Endodermal cell (in vitro differentiated cells): ENCODE measurements at places on chromosomes 11 and 22.

DNA sequence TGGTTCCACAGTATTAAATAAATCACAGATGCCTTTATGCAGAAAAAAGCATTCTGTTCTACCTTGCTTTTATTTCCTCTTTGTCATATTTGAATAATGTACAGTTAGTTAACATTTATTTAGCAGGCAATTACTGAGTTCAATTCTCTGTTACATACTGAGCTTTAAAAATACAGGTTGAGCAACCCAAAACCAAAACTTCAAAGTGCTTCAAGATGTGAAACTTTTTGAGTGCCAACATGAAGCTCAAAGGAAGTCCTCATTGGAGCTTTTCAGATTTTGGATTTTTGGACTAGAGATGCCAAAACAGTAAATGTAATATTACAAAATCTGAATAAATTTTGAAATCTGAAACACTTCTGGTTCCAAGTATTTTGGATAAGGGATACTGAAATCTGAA is 54.1 kb downstream of the PDHX start:
- DNase-seq, result no peak

DNA sequence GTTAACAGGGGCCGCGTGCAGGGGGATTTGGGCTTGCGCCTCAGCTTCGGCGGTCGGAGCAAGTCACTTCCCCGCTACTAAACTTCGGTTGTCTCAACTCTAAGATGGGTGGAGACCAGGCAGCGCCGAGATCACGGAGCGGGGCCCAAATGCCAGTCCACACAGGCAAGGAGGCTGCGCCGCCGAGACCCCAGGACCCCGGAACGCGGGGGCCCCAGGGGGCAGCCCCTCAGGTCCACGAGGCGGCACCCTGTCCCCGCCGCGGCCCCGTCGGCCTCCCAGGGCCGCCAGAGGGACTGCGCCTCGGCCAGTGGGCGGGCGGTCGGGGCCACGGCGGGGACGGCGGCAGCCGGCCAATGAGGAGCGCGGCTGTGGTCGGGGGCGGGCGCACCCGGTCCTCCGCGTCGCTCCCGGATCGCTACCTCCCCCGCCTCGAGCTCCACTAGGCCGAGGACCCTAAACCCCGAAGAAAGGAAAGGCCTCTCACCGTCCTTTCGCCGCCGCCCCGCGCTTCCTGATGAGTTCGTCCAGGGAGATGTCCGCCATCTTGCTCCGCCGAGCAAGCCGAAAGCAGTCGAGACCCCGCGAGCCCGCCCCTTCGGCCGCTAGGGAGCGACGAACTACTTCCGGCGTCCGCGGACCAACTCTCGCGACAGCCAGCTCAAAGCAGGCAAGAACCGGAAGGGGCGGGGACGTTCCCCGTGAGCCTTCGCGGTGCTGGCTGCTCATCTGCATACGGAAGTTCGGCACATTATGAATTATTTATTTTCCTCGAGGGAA is at the start of gene POLDIP3:
POLDIP3 (minus strand) TSS at position 572 of the 780 bp plus-strand sequence; CDS start at position 546, 26 bp downstream.
- DNase-seq, result peak; percentile 99

DNA sequence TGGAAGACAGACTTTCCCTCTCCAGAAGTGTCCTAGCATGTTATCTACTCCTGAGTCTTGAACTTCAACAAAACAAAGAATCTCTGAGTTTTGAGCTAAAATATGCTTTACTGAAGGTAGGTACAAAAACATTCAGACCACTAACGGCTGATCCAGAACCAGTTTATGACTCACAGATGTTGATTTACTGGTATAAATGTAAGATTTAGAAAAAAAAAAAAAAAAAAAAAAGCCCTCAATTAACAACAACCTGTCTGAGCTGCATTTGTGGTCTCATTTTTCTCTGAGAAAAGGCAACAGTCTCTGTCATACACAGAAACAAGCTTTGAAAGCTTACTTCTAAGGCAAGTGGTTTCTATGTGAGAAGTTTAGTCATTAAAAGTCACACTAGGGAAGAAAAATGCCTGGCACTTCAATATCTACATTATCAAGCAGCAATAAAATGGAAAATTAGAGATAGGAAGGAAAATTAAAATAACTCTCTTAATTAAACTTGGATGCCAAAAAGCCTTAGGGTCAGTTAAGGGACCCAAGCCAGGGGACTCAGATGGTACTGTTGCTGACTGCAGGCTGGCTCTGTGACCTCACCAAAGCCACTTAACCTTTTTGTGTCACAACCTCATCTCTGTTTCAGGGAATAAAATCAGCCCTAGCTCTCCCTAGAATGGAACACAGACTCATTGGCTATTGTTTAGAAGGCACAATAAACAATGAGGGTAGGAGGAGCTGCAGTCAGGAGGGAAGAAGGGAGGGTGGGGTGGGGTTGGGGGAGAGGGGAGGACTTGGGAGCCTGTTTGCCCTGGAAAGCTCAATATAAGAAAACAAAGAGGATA is 61.7 kb downstream of the ETS1 start:
- peak; percentile 59 for DNase-seq

DNA sequence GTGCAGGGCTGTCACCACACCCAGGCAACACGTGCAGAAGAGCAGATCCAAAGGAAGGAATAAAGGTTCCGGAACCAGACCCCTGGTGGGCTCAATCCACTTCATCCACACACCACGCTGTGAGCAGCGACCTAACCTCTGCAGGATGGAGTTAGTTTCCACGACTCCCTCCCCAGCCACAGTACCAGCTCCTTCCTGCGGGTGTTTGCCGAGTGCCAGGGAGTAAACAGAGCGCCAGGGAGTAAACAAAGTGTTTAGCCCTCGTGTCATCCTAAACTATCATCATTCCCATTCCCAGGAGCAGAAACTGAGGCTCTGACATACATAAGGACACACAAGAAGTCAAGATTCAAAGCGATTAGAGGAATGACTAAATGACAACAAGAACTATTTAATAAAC is 261.3 kb downstream of the MN1 start:
- no peak for DNase-seq

DNA sequence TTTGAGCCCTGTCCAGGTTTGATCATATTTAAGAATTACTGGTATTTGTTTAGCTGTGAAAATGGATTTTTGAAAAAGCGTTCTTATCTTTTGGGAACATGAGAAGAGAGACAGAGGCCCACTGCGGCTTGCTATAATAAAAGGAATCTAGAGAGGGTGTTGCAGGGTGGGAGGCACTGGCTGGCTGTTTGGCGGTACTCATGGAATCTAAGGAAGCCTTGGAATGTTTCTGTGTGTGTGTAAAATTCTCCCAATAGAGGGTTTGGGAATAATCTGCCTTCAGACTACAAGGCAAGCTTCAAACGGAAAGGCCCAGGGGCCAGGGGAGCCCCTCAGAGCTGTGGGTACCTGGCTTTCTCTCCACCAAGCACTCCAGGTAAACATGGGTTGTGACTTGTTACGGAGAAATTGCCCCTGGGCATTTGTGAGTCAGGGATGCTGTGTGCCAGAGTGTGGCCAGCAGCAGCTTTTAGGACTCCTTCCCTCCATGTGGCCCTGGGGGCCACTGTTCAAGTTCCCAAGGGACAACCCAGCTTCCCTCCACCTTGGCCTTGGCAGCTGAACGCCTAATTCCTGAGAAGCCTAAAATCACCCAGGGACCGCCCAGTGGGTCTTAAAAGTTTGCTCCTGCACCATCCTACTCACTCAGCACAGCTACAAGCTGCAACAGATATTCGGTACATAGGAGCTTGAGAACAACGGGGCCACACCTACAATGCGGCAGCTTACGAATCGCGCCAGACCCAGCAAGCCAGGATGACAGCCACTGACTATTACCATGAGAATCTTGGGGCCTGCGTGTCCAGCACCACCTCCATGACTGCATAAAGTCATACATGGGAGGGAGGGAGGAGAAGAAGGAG is 14.1 kb upstream of the SYT8 start:
- no peak for DNase-seq

- no peak for DNase-seq
Measured at GRCh38 chr11:103055221-103055890, 36.6 kb downstream of the DCUN1D5 start.

GRCh38 chr22:42214633-42215415 is 55.6 kb downstream of the TCF20 start:
- DNase-seq, result peak; percentile 21

DNA sequence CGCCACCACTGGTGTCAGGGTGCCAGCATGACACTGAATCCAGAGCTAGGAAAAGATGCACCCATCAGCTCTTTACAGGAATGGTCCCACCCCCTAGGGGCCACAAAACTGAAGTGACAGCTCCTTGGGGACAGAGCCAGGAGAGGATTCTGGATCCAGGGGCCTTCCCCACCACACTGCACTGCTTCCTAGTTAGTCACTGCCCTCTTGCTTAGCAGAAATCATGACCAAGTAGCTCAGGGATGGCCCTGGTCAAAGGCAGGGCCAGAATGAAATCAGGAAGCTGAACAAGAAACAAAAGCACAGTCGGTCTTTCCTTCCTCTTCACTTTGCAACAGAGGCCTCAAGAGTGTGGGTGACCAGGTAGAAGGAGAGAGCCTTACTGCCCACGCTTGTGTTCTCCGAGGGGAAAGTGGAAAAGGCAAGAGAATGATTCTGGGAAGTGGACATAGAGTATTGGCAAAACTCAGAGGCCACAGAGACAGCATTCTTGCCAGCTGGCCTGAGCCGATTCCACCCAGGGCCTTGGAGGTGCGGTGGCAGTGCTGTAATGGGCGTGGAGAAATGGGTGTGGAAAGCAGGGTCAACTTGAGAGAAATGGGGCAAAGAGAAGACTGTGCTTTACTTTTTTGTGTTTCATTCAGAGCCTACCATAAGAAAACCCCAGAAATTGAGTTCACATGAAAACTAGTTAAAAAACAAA is 39.8 kb downstream of the KCNJ1 start:
- DNase-seq, result no peak

DNA sequence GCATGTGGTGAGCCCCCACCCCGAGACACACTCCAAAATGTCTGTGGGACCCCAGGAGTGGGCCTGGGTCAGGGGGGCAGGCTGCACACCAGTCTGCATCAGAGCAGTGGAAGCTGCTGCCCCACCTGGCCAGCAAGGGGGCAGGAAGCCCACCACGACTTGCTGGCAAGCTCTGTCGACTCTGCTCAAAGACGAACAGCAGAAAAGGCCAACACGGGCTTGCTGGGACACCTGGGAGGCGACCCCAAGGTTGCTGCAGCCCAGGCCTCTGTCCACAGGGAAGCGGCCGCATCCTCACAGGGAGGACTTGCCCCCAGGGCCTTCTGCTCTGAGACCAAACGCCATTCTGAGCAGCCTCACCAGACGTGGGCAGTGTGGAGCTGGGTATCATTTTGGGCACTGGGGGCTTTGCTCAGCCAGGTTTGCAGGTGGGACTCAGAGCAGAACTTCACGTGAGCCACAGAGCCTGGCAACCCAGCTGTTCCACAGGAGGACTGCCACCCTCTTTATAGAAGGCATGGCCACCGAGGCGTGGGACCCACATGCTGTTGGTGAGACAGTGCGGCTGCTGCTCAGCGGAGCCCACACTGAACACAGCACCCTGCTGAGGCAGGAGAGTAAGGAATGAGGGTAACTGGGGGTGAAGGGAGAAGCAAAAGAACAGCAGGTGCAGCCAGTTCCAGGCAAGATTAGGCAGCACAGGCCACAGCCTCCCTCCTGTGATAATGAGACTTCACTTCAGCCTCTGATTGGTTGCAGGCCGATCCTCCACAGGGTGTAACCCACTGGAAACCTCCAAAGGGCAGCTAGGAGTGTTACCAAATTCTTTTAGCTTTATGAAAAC is 11.0 kb downstream of the IL17REL start:
- DNase-seq, result peak; percentile 45
